Activated CD4-positive, alpha-beta T cell treated with anti-CD3 and anti-CD28 coated beads, Interleukin-2, amount 10 ng/mL, durations not matched to agents 24 days and 14 days (primary cell): ENCODE measurements at places on chromosomes 11 and 22. TPM values are rescaled to one million over a fixed set of nuclear protein-coding genes. Genes with fewer than 3 reads are reported as not detected.

DNA sequence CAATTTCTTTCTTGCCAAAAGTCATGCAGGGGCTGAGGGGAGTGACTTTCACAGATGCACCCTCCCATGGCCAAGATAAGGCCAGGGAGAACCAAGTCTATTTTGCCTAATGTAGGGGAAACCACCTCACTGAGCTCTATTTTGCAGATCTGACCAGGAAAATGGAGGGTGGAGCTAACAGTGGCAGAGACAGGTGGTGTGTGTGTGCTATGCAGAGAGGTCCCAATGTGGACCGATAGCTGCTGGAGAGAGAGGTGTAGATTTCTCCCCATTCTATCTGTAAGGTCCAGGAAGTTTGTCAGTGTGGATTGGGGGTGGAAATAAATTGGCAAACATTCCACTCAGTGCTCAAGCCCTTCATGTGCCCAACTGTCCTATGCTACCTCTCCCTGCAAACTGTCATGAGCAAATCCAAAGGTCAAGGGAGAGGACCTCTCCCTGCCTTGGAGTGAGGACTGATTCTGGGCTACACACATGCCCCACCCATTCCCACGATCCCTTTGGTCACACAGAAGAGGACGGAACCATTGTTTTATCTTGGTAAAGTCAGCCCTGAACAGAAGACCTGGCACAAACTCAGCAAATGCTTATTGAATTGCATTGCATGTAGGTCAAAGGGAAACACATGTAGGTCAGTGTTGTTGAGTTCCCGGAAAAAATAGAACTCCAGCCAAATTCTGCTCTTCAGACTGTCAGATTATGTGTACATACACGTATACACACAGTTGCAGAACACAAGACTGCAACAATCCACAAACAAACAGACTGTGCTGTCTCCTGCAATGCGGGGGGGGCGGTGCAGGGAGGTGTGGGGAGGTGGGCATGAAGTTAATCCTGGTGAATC lies 65.9 kb downstream of the C11orf58 start:
- no peak overlapping the region for H3K27ac ChIP-seq
- DNase-seq = no peak
- H3K27me3 ChIP-seq = no peaks in the 10 kb centered on the region
- no peaks in the 10 kb centered on the region for H3K36me3 ChIP-seq

OR2AG1 gene
- total RNA-seq = not detected in 2 replicates

AIFM3 gene
- total RNA-seq = 0.37 TPM in 1 of 2 replicates, not detected in the other

LRRC74B gene
- total RNA-seq = not detected in 2 replicates

CRYBB1 gene
- total RNA-seq = not detected in 2 replicates

GRCh38 chr11:69387409-69387885 lies 93.5 kb downstream of the MYEOV start:
- no peak overlapping the region for H3K4me3 ChIP-seq
- H3K36me3 ChIP-seq = no peaks in the 10 kb centered on the region
- DNase-seq = no peak
- H3K4me1 ChIP-seq = no peaks in the 10 kb centered on the region

DNA sequence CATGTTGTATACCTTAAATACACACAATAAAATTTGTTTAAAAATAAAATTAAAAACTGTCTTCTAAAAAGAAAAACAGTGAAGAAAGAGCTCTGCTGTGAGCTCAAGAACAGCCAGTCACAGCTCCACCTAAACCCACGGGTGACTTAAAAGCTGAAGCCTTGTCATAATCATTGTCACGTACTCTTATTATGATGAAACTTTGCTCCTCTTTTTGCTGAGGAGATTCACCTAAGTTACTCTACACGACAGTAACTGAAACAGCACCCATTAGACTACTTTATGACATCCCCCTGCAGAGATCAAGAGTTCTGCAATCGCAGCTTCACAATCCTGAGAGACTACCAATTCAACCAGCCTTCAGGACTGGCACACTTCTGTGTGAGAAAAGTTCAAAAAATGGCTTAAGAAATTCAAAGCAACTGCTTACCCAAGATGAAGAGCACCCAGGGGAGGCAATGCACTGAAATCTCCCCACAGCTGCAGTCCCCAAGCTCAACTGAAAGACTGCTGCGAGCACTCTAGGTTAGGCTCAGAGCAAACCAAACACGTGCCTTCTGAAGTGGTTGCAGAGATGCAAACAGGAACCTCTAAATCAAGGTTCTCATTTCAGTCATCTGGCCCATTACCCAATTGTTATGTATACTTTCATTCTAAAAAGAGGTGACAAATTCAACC lies at the start of gene JAML:
TSS of gene JAML (minus strand) at position 501 of the 678 bp plus-strand sequence. CDS start 10,145 bp downstream, outside the sequence.
- H3K27me3 ChIP-seq = no peaks in the 10 kb centered on the region
- peaks cover 77% of the 10 kb centered on the region for H3K4me1 ChIP-seq
- peaks cover 80% of the 10 kb centered on the region for H3K36me3 ChIP-seq
- peak; percentile 92 for DNase-seq
